ENCODE measurements at places on chromosomes 1 and 21. TPM values are rescaled to one million over a fixed set of nuclear protein-coding genes. Genes with fewer than 3 reads are reported as not detected.

- H3K4me1 ChIP-seq, result no peaks in the 10 kb centered on the region
- DNase-seq, result no peak
- H3K36me3 ChIP-seq, result no peaks in the 10 kb centered on the region
- H3K27me3 ChIP-seq, result peaks cover 2% of the 10 kb centered on the region
- H3K4me3 ChIP-seq, result no peak overlapping the region
Measured at GRCh38 chr1:173255214-173255813, 48.2 kb upstream of the TNFSF4 start.

GRCh38 chr1:205172729-205173366 lies 38.7 kb downstream of the DSTYK start:
- H3K36me3 ChIP-seq, result peaks cover 45% of the 10 kb centered on the region
- peak overlapping the region; percentile 54 for H3K4me3 ChIP-seq
- H3K27me3 ChIP-seq, result no peaks in the 10 kb centered on the region
- DNase-seq, result no peak
- peaks cover 17% of the 10 kb centered on the region for H3K4me1 ChIP-seq

- no peak overlapping the region for H3K27ac ChIP-seq
- H3K36me3 ChIP-seq, result peaks cover 12% of the 10 kb centered on the region
- peaks cover 16% of the 10 kb centered on the region for H3K4me1 ChIP-seq
- H3K4me3 ChIP-seq, result no peak overlapping the region
- H3K27me3 ChIP-seq, result peaks cover 6% of the 10 kb centered on the region
Measured at GRCh38 chr1:150236614-150237100, 745 bp upstream of the ANP32E start.

GRCh38 chr1:8015809-8016165 lies 10.3 kb downstream of the ERRFI1 start:
- no peaks in the 10 kb centered on the region for H3K36me3 ChIP-seq
- H3K4me1 ChIP-seq, result peaks cover 3% of the 10 kb centered on the region
- H3K27ac ChIP-seq, result no peak overlapping the region
- H3K4me3 ChIP-seq, result no peak overlapping the region
- no peak for DNase-seq

PLEKHN1 gene
- total RNA-seq, result 2.8 TPM

DNA sequence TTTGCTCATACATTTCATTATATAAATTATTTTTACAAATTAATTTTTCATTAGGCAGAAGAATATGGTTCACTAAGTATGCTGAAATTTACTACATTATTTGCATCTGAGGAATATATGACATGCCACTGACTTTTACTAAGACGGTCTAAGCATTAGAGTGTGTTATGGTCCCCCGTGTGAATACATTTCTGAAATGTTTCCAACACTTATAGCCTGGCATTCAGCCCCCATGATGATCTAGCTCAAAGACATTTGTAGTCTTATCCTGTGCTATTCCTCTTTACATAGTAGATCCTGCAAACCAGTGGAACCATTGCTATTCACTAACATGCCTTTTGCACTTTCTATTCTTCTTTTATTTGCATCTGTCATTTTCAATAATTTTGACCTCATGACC lies 1878.0 kb downstream of the MRPL39 start:
- no peak overlapping the region for H3K4me3 ChIP-seq
- H3K36me3 ChIP-seq, result no peaks in the 10 kb centered on the region
- no peak overlapping the region for H3K27ac ChIP-seq
- H3K27me3 ChIP-seq, result no peaks in the 10 kb centered on the region

MROH7 gene
- total RNA-seq, result 0.07 TPM

DNA sequence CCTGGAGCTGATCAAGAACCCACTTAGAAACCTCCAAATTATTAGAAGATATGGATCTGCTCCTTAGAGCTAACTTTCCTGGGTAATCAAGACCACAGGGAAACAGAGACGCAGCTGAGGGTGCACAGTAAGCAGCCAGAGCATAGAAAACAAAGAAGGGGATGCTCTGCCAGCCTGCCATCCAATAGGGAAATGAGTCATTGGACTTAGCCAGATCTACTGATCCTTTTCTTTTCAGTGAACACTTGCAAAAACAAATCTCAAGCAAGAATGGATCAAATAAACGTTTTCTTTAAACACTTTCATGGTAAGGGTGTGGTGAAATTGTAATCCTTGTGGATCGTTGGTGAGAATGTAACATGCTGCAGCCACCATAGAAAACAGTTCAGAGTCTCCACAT lies 474.0 kb downstream of the LTN1 start:
- no peaks in the 10 kb centered on the region for H3K4me1 ChIP-seq
- DNase-seq, result no peak
- H3K27me3 ChIP-seq, result peaks cover 7% of the 10 kb centered on the region
- H3K27ac ChIP-seq, result no peak overlapping the region
- no peak overlapping the region for H3K4me3 ChIP-seq
- H3K36me3 ChIP-seq, result no peaks in the 10 kb centered on the region

LRRN2 gene
- 0.05 TPM for total RNA-seq

DNA sequence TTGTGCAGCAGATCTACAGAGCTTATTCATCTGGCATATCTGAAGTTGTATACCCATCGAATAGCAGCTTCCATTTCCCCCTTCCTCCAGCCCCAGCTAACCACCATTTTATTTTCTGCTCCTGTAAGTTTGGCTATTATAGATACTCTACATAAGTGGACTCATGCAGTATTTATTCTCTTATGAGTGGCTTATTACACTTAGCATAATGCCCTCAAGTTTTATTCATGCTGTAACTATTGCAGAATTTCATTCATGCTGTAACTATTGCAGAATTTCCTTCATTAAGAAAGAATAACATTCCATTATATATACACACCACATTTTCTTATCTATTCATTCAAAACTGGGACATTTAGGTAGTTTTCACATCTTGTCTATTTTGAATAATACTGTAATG lies 30.5 kb upstream of the IFI16 start:
- H3K27ac ChIP-seq, result no peak overlapping the region
- H3K36me3 ChIP-seq, result peaks cover 37% of the 10 kb centered on the region
- no peak overlapping the region for H3K4me3 ChIP-seq
- peaks cover 2% of the 10 kb centered on the region for H3K4me1 ChIP-seq
- no peak for DNase-seq
- peaks cover 4% of the 10 kb centered on the region for H3K27me3 ChIP-seq

GRCh38 chr1:41484402-41485241 lies at the start of gene EDN2:
EDN2 (minus strand) TSS chr1:41484683; CDS start chr1:41484601, 82 bp downstream.
- peaks cover 15% of the 10 kb centered on the region for H3K4me1 ChIP-seq
- no peak within 1 kb of the TSS for H3K27ac ChIP-seq
- H3K36me3 ChIP-seq, result no peaks in the 10 kb centered on the region
- H3K27me3 ChIP-seq, result peaks cover 15% of the 10 kb centered on the region
- DNase-seq, result no peak

- no peak overlapping the region for H3K27ac ChIP-seq
- H3K36me3 ChIP-seq, result no peaks in the 10 kb centered on the region
- no peak overlapping the region for H3K4me3 ChIP-seq
- no peaks in the 10 kb centered on the region for H3K27me3 ChIP-seq
- no peak for DNase-seq
Measured at GRCh38 chr1:94624203-94624602, 82.6 kb upstream of the F3 start.

DNA sequence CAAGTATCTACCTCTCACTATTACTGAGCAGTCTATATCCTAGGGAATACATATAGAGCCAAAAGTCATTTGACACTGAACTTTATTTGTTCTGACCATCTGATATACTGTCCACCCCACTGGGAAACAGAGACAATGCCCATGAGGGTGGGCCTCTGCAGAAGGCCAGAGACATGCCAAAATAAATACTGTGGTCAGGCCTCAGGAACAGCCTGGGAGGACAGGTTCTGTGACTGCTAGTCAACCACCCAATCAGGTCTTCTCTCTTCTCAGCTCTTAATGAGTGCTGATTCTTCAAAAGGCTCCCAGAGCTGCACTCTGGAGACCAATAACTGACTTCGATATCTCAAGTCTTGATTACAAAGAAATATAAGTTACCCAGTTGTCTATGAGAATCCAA lies 5.5 kb upstream of the ANKRD35 start:
- H3K36me3 ChIP-seq, result no peaks in the 10 kb centered on the region
- H3K27ac ChIP-seq, result no peak overlapping the region
- peaks cover 8% of the 10 kb centered on the region for H3K4me1 ChIP-seq
- H3K4me3 ChIP-seq, result no peak overlapping the region

Data from activated CD4-positive, alpha-beta T cell treated with anti-CD3 and anti-CD28 coated beads, Interleukin-2, amount 10 ng/mL, durations not matched to agents 24 days and 14 days (primary cell).